ENCODE measurements at places on chromosomes 13 and 19.

DNA sequence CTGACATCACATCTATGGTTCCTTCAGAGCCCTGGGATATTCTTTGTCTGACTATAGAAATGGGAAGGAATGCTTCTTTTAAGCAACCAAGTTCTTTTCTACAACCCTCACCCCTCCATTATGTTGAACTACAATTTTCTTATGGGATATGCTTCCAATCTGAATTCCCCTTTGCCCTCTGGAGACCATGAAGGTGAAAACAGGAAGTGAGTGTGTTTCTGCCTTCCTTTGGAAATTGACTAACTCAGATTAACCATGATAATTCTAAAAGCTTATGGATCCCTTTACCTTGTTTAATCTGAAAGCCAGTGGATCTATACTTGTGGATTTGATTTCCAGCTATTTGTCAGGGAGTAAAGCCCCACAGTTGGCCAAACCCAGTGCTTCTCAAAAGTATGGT lies 90.8 kb upstream of the SERTM1 start:
- DNase-seq: no peak

DNA sequence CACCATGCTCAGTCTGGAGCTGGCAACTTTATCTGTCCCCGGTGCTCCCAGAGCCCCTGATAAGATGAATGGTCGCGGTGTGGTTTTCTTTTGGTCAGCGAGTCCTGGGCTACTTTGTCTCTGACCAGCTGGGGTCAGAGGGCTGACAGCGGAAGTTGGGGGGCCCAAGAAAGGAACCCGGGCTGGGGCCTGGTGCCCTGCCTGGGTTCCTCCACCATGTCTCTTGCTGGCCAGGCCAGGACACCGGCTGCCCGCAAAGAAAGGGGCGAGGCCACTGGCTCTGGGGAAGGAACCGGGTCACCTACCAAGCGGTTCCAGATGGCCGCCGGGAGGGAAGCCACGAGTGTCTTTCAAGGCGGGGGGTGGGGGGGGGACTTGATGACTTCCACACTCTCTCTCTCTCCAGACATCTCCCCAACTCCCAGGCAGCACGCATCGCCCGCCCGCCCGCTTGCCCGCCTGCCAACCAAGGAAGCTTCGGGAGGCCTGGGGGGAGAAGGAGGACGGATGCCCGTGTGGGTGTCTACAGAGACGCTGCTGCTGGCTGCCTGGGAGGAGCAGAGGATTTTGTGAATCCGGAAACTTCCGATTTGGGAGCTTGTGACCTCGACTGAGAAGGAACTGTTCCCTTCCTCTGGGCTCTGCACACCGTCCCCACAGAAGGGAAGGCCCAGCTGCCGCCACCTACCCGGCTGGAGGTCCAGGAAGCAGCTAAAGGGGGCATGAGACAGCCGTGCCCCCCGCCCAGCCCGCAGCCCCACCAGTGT lies 1.1 kb downstream of the PIP5K1C start:
- peak; percentile 36 for DNase-seq

GRCh38 chr13:27411341-27411740 lies 13.1 kb upstream of the GTF3A start:
- DNase-seq: no peak

DNA sequence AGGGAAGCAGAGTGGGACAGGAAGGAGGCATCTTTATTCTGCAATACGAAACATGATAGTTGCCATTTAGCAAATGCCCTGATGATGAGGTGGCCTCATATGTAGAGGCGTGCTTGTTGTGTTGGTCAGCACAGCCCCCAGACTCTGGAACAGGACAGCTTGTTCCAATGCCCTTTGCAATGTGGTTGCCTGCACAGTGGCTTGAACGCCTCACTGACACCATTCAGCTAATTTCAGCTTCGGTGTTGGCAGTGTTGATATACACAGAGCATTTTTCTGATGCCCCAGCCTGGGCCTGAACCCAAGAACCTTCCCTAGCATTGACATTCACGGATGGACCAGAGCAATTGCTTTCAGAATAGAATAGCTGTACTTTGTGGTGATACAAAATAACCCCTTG lies 133.3 kb downstream of the HS6ST3 start:
- no peak for DNase-seq

DNA sequence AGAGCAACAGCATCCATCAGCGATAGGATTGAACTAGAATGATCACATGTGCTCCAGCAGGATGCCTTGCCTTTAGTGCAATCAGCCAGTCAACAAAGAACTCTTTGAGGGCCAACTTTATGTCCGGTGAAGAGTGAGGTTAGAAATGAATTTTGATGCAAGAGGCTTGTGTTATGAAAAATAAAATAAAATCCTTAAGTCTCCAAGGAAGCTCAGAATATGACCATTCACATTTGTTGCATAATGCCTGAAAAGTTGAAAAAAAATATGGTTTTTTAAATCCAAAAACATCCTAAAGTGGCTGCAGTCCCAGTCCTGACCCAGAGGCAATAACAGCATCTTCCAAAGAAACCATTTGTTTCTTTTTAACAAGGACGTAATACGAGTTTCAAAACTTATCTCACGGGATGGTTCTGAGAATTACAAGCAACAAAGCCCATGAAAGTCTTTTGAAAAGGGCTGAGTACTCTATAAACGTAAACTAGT lies 61.3 kb downstream of the DCLK1 start:
- no peak for DNase-seq

GRCh38 chr13:109000207-109000606 lies 370.8 kb downstream of the MYO16 start:
- no peak for DNase-seq

DNA sequence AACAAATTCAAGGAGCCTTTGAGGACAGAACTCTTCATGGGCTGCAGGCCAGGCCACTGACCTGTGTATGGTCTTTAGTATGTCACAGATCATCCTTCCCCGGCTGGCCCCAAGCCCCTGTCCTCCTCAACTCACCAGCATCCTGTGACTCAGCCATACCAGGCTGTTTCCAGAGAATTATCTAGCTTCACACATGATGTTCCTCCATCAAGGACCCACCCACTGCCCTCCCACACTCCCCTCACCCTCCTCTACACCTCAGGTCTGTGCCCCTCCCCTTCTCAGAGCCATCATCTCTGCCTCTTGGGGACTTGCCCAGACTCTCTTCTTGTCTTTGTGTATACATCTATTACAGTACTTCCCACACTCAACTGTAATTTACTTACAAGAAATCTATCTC lies 14.7 kb downstream of the DCT start:
- no peak for DNase-seq
